ENCODE measurements at places on chromosomes 2 and 18. TPM values are rescaled to one million over a fixed set of nuclear protein-coding genes. Genes with fewer than 3 reads are reported as not detected.

DNA sequence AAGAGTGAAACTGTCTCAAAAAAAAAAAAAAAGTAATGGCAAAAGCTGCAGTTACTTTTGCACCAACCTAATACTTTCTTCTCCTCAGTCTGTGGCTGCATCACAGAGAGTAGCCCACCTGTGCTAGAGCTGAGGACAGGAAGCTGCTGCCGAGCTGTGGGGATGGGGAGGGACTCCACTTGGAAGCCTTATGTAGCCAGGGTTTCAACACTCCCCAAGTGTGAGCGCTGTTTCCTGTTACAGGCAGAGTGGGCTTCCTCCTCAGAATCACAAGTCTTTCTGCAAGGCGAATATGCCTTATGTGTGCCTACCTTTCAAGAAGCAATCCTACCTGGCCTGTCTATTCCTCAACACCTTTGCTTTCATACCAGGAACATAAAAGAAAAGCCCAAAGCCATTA is 36.3 kb upstream of the CYP27C1 start:
- no peak for DNase-seq

DNA sequence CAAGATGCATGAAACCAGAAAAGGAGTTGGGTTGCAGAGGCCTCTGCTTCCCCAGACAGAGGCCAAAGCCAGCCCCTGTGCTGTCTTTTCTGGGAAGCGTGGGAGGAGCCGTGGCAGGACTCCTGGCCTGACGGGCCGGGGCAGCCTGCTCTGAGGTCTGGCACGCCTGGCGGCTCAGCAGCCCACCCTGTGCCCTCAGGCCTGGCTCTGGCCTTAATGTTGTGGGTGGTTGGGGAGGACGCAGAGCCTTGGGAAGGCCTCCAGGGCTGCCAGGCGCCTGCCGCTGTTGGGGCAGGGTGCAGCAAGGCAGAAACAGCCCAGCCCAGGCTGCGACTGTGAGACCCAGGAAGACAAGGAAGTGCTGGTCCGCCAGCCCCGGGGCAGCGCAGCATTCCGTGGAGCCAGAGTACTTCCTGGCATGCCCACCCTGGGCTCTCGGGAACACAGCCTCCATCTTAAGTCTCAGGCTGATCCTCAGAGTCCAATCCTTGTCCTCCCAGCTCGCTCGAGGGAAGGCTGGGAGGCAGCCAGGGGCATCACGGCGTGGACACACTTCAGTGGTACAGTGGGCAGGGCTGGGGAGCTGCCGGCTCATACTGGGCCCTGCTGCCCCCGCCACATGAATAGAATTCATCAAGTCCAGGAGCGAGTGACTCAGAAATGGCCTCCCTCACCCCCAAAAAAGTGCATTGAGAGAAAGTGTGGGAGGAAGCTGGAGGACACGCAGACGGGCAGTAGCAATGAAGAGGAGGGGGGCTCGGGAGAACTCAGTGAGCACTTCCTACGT is 72.6 kb downstream of the EMX1 start:
- DNase-seq = no peak

- DNase-seq = no peak
These were observed 33.6 kb downstream of the MAL start for GRCh38 chr2:95058989-95059641.

DNA sequence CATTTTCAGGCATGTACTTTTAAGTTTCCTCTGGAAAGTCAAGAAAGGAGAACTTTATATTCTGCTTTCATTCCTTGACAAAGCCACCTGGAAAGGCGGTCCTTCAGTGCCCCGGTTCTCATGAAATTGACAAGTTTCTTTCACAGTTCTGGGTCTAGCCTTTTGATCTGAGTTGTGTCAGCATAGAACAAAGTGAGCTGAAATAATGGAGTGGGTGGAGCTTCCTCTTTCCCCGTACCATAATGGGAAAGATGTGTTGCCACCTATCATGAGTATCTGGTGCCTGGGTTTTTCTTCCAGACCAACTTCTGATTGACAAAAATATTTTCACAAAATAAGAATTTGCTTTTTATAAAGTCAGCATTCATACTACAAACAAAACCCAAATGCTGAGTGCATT is 49.3 kb downstream of the PTRHD1 start:
- no peak for DNase-seq

DNA sequence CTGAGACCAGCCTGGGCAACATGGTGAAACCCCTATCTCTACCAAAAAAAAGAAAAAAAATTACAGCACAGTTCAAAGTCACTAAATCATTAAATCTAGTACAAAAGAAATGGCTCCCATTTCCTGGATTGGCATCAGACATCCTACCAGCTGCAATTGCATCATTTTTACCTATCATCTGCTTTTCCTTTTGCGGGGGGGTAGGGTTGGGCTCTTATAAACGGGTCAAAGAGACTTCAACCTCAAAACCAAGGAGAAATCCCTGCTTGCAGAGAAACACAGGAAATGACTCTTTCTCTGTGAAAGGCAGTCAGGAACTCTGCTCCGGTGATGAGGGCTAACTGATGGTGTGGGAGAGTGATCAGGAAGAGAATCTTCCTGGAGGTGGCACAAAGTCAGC is 45.3 kb upstream of the RFX8 start:
- no peak for DNase-seq

DNA sequence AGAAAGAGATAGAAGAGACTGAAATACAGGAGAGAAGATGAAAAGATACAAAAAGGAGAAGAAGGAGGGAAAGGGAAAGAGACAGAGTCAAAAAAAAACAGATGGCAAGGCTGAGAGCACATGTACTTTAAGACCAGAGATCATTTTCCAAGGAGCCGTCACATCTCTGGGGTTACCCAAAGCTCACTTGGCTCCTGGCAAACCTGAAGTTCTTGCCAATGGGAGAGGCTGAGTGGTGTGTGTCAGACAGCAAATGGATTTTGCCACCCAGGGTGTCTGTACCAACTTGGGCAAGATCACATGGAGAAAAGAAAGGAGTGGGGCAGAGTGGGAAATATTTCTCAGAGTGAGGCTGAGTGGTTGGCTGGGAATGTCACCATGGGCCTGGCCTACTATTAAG is 219.3 kb upstream of the TNP1 start:
- DNase-seq = peak; percentile 77

GRCh38 chr2:13115643-13116042 is 398.9 kb downstream of the TRIB2 start:
- no peak for DNase-seq

Gene PIEZO2
- 42.7 TPM for total RNA-seq

Gene UPP2
- total RNA-seq = not detected

Gene FBLN7
- total RNA-seq = not detected

Gene MAPRE3
- total RNA-seq = 4.8 TPM

- no peak for DNase-seq
These were observed 48.6 kb upstream of the ID2 start for GRCh38 chr2:8633186-8633734.

DNA sequence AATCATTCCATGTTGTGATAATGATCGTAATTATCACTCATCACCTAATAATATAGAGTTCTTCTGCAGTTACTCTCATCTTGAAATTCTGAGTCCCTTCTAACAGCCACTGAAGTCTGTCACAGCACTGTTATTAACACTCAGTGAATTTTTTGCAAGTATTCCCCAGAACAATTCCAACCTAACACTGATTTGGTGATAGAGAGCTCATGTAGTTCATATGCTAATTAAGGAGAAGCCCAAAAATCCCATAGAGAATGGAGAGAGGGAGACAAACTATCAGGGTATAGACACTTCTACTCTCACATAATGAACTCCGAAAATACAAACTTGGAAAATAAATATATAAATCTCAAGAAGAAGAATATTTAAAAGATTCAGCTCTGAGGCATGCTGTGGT is 1253.4 kb upstream of the NXPH2 start:
- DNase-seq = no peak

- DNase-seq = no peak
These were observed 49.6 kb downstream of the GALNT14 start for GRCh38 chr2:31088504-31089195.

GRCh38 chr2:37870829-37871228 is 54.3 kb upstream of the RMDN2 start:
- DNase-seq = peak; percentile 34

- peak; percentile 51 for DNase-seq
These were observed 4.0 kb downstream of the ID2 start for GRCh38 chr2:8685697-8686358.

Gene HSPE1
- total RNA-seq = 135 TPM

- no peak for DNase-seq
These were observed 4.6 kb upstream of the CLK1 start for GRCh38 chr2:200869014-200869413.

DNA sequence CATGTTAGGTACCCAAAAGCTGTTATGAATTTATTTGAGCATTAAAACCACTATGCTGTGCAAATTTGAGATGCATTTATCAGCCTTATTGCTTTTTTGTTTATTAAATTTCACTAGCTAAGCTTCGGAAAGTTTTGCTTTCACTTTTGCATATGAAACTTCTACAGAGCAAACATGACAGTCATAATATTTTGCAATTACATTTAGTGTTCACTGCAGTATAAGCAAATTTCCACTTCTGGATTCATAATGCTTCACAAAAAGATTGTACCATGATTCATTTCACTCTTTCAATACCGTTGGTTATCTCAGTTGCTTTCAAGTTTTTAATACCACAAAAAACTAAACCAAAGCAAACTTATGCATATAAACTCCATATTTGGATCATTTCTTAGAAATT is 228.7 kb upstream of the SLC8A1 start:
- DNase-seq = no peak

- no peak for DNase-seq
These were observed 1.6 kb upstream of the LRRFIP1 start for GRCh38 chr2:237625777-237626176.

Gene PIGN
- 19.2 TPM for total RNA-seq

Gene C2orf80
- total RNA-seq = not detected

DNA sequence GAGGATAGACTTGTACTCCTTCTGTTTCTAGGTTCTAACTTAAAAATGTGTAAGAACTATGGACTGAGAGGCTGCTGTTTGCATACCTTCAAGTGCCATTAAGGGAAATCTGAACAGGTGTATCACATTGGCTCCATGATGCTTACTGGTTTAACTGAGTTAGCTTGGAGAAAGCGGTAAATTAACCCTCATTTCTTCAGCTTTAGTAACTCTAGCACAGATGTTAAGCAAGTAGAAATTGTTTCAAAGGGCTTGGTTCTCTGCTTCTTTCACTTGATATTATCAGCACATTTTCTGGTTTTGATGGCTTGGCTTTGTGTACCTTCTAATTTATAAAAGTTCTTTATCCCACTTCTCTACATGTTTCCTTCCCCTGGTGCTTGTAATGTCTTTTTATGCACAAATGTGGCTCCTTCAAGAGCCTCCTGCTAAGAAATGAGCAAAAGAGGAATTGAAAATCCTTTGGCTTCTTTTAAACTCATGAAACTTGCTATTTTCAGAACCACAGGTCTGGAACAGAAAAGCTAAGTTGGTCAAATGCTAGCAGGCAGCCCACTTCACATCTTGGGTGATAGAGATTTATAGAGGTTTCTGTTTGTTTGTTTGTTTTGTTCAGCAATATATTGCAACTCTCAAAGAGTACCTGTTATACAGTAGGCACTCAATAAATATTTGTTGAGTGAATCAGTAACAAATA is 249.9 kb upstream of the THUMPD2 start:
- DNase-seq = no peak

Gene SIX3
- not detected for total RNA-seq

Gene SULT1C4
- not detected for total RNA-seq

- DNase-seq = no peak
These were observed 152.1 kb downstream of the LPIN1 start for GRCh38 chr2:11898576-11898975.

Data from MG63 (cell line).